NCI-H1417 (cell line): ENCODE measurements at places on chromosomes 5 and 9.

- no peak for DNase-seq
These were observed 100.0 kb upstream of the CXCL14 start for GRCh38 chr5:135678640-135679268.

GRCh38 chr5:10151656-10152055 is 98.0 kb downstream of the ATPSCKMT start:
- no peak for DNase-seq

DNA sequence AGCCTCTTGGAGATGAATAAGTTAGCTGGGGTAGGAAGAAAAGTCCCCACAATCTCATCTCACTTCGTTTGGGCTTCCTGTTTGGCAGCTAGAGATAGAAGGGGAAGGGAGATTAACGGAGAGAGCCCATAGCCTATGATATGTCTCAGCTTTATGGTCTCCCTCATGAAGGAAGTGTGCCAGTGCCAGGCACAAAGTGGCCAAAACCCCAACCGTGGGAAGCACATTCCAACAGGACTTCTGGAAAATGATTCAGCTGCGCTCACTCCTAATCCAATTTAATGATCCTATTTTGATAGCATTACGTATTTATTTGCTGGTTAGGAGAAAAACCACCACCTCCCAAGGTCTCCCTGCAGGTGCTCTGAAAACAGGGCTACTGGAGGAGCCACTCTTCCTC is 303.1 kb upstream of the CLINT1 start:
- DNase-seq: no peak

- DNase-seq: no peak
These were observed 198.7 kb upstream of the HAPLN1 start for GRCh38 chr5:83919071-83920041.

- DNase-seq: no peak
These were observed 297 bp downstream of the LCN8 start for GRCh38 chr9:136757751-136758140.

DNA sequence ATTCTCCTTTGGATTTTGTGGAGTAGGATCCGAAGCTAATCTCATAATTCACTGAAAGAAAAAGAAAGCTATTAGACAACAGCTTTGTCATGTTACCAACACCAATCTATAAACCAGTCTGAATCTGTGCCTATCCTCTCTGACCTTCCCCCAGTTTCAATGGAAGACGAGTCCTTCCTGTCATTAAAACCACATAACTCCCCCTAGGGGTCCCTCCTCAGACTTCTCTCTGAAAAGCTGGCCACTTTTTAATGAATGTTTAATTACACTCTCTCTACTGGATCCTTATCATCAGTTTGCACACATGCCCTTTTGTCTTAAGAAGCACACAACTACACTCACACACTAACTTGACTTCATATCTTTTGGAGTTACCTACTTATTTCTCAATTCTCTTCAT is 98.0 kb upstream of the TSLP start:
- no peak for DNase-seq
